ENCODE measurements at places on chromosomes 6 and 20. TPM values are rescaled to one million over a fixed set of nuclear protein-coding genes. Genes with fewer than 3 reads are reported as not detected.

SYCP2 gene
- 0.17 TPM for total RNA-seq

MACROD2 gene
- total RNA-seq = 0.63 TPM

OR2B6 gene
- total RNA-seq = not detected

CRISP2 gene
- total RNA-seq = not detected

NMBR gene
- not detected for total RNA-seq

BNIP5 gene
- total RNA-seq = under 0.01 TPM

ADGB gene
- not detected for total RNA-seq

SNPH gene
- 9.6 TPM for total RNA-seq

EGFL8 gene
- total RNA-seq = 2.4 TPM

PKIB gene
- 2.1 TPM for total RNA-seq

RBPJL gene
- not detected for total RNA-seq

LY6G6F gene
- total RNA-seq = not detected

WTAP gene
- 96.6 TPM for total RNA-seq

SYNDIG1 gene
- total RNA-seq = not detected

LTA gene
- not detected for total RNA-seq

CTAGE9 gene
- not detected for total RNA-seq

CRIP3 gene
- 0.77 TPM for total RNA-seq

PPP1R10 gene
- total RNA-seq = 10.4 TPM

CALHM4 gene
- total RNA-seq = not detected

SLC22A16 gene
- not detected for total RNA-seq

MEI4 gene
- total RNA-seq = not detected

PRPH2 gene
- 5.2 TPM for total RNA-seq

VSTM2L gene
- 0.32 TPM for total RNA-seq

RAB44 gene
- total RNA-seq = under 0.01 TPM

PSORS1C2 gene
- total RNA-seq = not detected

EPPIN gene
- not detected for total RNA-seq

JPH2 gene
- total RNA-seq = under 0.01 TPM

Data from bronchial smooth muscle cell (primary cell).